ENCODE measurements at places on chromosomes 11 and 22.

DNA sequence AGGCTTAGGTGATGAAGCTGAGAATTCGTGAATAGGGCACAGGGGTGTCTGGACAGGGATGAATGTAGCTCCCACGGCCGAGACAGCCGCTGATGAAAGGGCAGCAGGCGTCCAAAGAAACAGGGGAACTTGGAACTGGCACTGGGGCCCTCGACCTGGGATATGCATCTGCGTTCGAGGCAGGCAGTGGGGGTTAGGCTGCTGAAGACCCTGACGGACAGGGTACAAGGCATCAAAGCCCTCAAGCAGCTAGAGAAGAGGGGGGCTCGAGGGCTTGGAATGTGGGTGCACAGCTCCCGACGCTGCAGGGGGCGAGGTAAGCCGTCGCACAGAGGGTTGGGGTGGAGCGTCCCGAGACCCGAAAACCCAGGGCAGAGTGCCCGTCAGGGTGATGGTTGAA lies 6.9 kb upstream of the SYT8 start:
- no peak for DNase-seq

DNA sequence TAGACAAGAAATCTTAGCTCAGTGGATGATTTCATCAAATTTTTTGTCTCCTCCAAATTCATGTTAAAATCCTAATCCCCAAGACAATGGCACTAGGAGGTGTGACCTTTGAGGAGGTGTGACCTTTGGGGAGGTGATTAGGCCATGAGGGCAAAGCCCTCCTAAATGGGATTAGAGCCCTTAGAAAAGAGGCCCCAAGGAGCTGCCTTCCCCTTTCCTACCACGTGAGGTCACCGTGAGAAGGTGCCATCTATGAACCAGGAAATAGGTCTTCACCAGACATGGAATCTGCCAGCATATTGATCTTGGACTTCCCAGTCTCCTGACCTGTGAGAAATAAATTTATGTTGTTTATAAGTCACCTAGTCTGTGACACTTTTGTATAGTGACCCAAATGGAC lies 138.7 kb downstream of the TRIM29 start:
- DNase-seq: no peak

DNA sequence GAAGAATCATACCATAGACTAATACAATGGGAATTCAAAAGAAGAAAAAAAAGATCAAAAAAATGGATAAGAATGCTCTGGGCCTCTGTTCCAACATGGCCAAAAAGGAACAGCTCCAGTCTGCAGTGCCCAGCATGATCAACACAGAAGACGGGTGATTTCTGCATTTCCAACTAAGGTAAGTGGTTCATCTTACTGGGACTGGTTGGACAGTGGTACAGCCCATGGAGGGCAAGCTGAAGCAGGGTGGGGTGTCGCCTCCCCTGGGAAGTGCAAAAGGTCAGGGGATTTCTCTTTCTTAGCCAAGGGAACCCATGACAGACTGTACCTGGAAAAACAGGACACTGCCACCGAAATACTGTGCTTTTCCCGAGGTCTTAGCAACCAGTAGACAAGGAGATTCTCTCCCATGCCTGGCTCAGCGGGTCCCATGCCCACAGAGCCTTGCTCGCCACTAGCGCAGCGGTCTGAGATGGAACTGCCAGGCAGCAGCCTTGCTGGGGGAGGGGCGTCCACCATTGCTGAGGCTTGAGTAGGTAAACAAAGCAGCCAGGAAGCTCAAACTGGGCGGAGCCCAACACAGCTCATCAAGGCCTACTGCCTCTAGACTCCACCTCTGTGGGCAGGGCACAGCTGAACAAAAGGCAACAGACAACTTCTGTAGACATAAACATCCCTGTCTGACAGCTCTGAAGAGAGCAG lies 428.4 kb downstream of the MN1 start:
- DNase-seq: no peak

GRCh38 chr11:78576549-78577097 lies 2.0 kb upstream of the NARS2 start:
- no peak for DNase-seq

- no peak for DNase-seq
Measured at GRCh38 chr11:118073554-118073953, 3.3 kb upstream of the TMPRSS4 start.

- DNase-seq: no peak
Measured at GRCh38 chr22:32823024-32823730, 21.7 kb downstream of the TIMP3 start.

Data from activated T-cell treated with anti-CD3 and anti-CD28 coated beads, Interleukin-2, amount 50 U/mL, for 1 hour (primary cell).